AG04450 (cell line): ENCODE measurements at places on chromosomes 1 and 21. TPM values are rescaled to one million over a fixed set of nuclear protein-coding genes. Genes with fewer than 3 reads are reported as not detected.

DNA sequence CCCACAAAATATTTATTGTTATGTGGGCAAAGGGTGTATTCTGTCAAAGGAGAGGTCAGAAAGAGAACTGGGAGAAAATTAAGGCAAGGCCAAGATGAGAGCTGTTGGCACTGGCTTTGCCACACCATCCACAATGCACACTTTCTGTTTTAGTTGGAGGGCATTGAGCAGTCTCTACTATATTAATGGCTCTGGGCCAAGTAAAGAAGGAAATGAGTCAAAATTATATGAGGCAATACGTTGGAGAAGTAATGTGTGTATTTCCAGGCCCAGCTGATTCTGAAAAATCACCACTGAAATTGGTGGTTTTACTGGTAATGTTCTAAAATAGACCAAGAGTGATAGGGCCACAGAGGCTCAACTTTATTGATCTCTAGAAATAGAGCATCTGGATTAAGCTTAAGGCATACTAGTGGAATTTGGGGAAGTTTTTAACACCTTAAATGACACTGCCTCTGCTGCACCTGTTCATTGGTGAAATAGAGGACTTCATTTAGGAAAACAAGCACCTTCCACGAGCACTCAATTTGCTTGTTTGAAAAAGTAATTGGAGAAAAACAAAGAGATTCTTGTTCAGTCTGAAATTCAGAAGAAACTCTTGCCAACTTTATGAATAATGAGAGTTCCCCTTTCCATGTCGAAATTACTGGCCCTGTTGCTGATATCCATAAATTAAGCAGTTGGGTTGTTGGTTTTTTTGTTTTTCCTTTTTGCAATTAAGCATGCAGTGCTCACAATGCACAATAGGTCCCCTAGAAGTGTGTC, 424.9 kb downstream of the ADGRL2 start:
- DNase-seq, result no peak

CFHR2 gene
- not detected in 2 replicates for polyA plus RNA-seq

WNT9A gene
- 0.74 and 0.91 TPM in 2 replicates for polyA plus RNA-seq

DNA sequence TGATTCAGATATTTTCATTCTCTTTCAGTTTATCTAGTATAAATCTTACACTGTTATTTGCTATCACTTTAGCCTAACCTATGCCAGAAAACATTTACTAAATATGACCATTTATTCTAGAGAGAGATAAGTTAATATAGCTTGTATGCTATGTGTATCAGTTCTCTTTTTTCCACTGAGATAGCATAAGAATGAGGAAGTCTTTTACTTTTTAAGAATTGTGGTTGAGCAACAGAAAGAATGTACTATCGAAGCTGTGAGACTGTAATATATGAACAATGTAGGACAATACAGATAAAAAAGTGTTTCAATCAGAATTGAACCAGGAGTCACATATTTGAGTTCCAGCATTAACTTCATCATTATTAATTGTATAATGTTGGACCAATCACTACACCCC, 479.9 kb upstream of the PLXNA2 start:
- no peak for DNase-seq

- DNase-seq, result no peak
Measured at GRCh38 chr1:115865704-115866380, 24.9 kb upstream of the NHLH2 start.

DNA sequence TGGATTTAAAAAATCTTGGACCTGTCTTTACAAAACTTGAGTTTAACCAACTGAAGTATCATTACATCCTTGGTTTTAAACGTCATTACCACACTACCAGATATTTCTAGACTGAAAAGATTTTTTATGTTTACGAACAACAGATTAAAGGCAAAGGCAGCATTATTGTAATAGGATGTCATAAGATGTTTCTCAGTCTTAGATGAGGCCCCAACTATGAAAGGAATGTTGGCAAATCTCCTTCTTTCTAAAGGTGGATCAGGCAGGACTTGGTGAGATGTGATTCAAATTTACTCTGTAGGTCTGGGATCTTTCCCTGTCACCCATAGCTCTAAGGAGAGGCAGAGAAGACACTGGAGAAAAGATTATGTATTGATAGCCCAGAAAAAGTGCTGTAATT, 417.9 kb downstream of the PTBP2 start:
- DNase-seq, result no peak

DNA sequence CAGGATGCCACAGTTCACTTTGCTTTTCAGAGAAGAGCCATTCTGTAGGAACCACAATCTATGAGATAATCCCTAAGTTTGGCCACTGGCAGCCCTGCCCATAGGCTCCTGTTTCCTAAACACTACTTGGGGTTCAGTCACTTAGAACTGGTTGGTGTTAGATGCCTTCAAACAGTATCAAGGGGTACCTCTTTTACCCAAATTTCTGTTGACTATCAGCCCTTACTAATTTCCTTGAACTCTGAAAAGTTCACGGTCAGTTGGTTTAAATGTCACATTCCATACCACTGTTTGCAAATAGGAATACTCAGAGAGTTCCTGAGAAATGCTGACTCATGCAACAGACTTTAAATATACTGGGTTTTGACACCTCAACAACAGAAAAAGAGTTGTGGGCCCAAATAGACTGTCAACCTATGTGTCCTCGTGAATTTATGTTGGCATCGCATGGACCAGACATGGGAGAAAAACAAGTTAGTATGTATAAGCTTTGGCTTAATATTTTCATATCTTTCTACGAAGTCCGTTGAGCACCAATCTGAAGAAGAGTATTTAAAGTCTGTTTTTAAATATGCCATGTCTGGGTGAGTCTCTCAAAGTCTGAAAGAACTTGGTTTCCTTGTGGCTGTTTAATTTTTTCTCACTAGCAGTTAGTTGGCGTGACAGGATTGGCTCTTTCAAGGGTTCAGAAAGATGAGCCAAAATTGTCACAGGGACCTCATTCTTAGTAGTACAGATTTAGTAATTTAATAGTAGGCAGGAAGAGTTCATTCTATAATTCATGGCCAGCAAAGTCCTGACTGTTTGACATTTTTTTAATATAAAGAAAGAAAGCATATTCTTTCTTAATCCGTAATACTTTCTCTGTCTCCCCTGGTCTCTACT, 56.5 kb upstream of the ZNF326 start:
- no peak for DNase-seq

RHOU gene
- polyA plus RNA-seq, result 1.4 and 1.6 TPM in 2 replicates

ARTN gene
- polyA plus RNA-seq, result 0.21 TPM in 1 of 2 replicates, not detected in the other

DNA sequence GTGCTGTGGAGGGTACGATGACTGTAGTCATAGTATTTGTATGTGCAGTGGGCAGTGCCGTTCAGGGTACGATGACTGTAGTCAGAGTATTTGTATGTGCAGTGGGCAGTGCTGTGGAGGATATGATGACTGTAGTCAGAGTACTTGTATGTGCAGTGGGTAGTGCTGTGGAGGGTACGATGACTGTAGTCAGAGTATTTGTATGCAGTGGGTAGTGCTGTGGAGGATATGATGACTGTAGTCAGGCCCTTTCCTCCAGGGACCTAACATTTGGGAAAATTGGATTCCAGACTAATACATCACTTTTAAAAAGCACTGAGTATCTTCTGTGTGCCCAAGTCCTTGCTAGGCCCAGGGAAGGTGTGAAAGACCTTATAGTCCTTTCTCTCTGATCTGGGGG, 2.9 kb downstream of the ZNF672 start:
- DNase-seq, result no peak
